ENCODE measurements at places on chromosomes 13 and 19. TPM values are rescaled to one million over a fixed set of nuclear protein-coding genes. Genes with fewer than 3 reads are reported as not detected.

Gene DENND1C
- total RNA-seq, result 2.8 TPM

Gene ZNF761
- total RNA-seq, result 7.8 TPM

Gene SPINT2
- 964 TPM for total RNA-seq

Gene ZBTB7A
- total RNA-seq, result 124 TPM

Gene VASP
- 218 TPM for total RNA-seq

Gene WDR87
- total RNA-seq, result not detected

GRCh38 chr13:30867089-30867669 lies 38.9 kb upstream of the MEDAG start:
- DNase-seq, result no peak

- DNase-seq, result peak; percentile 77
These were observed 28.4 kb upstream of the ATP12A start for GRCh38 chr13:24651718-24652345.

DNA sequence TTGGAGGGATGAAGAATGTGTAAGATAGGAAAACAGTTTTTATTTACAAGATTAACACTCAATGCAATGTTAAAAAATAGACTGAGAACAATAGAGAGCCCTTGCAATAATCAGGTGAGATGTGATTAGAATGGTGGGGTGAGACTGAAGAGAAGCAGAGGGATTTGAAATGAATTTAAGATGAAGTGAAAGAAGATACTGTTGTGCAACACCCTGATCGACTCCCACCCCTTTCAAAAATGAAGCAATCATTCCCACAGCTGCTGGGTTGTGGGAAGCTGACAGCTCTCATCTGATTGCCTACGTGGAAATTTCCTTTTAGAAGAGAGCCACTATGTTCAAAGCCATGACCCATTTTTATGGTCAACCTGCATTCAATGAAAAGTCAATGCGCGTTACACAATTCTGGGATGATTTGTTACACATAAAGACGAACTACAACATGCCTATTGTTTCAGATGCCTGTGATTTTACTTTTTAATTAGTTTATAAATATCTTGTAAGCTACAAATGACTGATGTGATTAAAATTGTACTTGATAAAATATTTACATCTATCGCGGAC lies 1374.8 kb downstream of the PCDH9 start:
- DNase-seq, result no peak

GRCh38 chr13:40077396-40078027 lies 422.1 kb downstream of the COG6 start:
- no peak for DNase-seq

DNA sequence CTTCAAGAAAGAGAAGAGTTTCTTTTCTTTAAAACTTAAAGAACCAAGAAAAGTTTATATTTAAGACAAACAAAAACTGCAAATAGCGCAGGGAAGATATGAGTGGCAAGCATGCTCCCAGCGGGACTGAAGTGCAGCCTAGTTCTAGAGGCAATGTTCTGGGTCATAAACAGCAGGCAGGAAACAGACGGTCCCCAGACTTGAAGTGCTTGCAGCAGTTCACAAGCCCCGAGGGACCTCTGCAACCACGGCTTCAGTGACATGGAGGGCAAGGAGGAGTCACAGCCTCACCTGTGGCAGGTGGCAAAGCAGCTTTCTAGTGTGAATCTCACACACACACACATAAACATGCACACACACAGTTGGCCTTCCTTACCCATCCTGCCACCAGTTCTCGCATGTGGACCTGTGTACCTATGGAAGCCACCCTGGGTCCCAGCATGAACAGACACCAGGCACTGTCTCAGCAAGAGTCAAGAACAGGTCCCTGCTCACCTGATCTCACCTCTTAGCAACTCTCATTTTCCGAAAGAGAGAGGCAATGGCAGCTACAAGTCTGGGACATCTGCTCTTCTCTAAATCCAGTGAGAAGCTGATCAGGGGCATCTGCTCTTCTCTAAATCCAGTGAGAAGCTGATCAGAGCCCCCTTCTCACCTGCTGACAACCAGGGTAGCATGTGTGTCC lies 162.0 kb downstream of the EFNB2 start:
- DNase-seq, result no peak

DNA sequence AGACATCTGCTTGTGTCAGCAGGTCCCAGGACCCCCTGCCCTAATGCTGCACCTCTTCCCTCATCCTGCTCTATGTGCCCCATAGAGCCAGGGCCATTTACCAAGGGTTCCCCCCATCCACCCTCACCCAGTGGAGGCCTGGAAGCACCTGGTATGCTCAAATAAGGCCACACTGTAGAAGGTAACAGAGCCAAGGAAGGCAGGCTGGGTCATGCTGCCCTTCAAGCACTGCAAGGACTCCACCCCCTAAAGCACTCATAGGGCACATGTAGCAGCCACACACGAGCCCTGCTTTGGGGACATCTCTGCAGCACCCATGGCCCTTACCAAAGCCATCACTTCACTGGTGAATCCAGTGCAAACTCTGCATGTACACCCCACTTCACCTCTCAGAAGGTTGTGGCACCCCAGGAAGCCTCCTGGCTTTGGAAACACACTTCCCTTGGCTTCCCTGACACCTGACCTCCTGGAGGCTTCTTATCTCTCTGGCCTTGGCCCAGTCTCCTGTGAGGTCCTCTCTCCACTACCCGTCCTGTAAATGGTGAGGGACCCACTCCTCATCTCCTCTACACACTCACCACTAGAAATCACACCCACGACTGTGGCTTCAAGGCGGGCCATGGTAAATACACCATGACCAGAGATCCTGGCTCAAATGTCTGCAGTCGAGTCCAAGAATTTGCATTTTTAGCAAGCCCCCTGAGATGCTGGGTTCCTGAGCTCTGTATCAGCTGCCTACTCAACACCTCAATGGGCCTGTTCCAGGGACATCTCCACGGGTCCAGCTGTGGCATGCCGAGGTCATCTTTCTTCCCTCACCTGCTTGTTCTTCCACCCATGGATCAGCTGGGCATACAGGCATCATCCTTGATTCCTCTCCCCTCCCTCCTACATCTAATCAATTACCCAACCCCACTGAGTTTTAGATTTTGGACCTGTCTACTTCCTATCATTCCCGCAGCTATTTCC lies 80.9 kb upstream of the DOCK9 start:
- no peak for DNase-seq

GRCh38 chr13:98988780-98989179 lies 10.9 kb upstream of the DOCK9 start:
- no peak for DNase-seq

DNA sequence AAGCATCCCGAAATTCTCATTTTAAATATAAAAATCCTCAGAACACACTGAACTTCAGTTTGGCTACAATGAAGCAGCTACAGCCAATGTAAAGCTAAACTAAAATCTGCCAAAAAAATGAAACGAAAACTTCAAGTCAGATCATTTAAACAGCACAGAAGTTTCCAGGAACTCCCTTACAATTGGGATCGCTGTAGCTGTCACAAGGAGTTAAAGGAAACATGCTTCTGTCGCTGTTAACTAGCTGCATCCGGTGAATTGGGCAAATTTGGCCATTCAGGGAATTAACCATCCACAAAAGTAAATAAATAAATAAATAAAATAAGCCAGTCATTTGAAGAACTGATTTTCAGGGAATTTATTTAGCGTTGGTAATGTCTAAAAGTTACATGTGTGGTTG lies 77.0 kb upstream of the PEG3 start:
- no peak for DNase-seq

DNA sequence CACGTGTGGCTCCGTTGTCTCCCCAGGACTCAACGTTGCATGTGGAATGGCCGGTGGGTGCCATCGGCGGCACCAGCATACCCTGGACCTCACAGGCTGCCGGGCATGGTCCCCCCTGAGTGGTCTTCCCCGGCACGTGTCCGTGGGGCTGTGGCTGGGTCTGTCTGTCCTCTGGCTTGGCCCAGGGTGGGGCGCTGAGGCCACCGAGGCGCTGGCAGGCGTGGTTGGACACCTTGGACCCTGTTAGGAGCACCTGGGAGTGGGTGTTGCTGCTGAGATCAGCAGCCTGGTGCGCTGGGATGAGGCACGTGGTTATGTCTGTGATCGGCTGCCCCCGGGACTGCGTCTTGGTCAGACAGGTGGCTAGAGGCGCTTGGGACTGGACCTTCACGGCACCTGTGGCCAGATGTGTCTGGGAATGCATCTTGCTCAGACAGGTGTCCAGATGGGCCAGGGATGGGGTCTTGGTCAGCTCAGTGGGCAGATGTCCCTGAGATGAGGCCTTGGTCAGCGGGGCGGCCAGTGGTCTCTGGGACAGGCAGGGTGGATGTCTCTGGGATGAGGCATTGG lies 9.2 kb downstream of the IQCN start:
- DNase-seq, result no peak

DNA sequence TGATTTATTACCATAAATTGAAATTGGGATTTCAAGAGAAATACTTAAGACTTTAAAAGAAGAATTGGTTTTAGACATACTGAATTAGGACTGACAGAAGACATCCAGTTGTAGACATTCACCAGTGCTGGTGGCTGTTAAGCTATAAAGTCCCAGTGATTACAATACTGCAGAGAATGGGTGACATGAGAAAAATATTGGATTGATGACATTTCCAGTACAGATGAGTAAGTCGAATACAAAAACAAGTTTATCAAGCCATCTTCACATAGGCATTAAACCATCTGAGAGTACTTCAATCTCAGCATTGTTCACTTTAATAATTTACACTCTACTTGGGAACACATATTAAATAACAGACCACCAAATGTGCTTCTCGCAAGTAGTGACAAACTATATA lies 66.8 kb downstream of the TBC1D4 start:
- no peak for DNase-seq

DNA sequence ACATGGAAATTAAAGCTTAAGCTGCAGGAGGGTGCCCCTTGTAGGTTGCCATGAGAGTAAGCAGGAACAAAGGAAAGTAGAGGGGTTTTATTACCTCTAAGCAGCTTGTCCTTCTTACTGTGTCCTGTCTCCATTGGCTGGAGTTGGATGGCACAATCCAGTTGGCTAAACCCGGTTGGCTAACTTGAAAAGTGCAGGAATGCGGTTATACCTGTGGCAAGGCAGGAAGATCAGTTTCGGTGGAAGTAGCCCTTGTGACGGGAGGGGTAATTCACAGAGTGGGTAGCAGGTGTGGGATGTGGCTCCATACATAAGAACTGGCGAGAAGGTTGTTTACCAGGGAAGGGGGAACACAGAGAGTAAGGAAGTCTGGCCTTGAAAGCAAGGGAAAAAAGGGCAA lies 3.2 kb downstream of the ZNF726 start:
- DNase-seq, result no peak

GRCh38 chr19:3096902-3097326 lies 2.8 kb downstream of the GNA11 start:
- no peak for DNase-seq

DNA sequence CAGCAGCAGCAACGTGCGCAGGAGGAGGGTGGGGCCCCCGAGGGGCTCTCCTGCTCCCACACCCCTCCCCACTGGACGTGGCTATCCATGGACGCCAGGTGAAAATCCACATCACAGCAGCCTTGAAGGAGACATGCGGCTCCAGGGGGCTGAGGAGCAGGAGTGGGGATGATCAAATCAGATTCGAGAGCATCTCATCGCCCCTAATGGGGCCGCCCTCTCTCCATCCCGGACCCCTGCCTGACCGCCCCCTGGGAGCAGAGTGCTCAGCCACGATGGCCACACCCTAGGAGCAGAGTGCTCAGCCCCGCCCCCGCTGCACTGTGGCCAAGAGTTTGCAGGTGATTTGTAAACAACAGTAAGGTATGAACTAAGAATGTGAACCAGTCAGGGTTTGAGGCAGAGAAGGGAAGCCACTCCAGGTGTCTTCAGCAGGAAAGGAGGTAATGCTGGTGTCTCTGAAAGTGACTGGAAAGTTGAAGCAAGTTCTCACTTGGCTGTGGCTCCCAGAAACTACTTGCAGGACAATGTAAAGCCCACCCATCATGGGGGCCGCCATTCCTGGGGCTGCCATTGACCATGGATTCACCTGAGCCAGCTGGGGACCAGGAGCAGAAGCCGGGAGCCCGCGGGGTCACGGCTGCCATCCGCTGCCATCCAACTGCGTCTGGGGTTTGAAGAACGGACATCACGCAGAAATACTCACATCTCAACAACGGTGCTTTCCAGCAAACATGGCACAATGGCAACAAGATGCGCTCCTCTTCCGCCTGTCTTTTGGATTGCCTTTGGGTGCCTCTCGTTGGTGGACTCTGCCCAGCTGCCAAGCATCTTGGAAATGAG lies 71.8 kb downstream of the SPACA7 start:
- DNase-seq, result peak; percentile 40

DNA sequence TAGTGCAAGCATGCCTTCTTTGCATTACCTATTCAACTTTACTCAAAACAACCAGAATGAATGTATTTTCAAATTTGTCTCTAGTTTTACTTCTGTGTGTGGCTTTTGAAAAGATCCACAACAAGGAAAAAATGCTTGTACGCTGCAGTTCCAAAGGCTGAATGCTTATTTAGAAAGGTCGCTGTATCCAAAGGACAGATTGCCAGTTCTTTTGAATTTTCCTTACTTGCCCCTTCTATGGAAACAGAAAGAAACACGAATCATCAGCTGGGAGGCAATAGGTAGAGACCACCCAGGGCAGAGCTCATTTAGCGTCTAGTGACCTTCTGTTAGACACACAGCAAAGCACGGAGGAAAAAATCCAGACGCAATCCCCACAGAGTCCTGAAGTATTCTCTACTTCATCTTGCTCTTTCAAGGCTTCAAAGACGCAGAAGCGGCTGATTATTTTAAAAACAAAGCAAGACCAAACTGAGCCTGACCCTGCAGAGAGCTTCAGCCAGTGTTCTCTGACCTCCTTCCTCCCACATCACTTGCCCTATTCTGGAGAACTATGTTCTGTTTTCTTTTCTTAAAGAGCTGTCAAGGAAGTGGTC lies 674.6 kb upstream of the SGCG start:
- DNase-seq, result no peak

DNA sequence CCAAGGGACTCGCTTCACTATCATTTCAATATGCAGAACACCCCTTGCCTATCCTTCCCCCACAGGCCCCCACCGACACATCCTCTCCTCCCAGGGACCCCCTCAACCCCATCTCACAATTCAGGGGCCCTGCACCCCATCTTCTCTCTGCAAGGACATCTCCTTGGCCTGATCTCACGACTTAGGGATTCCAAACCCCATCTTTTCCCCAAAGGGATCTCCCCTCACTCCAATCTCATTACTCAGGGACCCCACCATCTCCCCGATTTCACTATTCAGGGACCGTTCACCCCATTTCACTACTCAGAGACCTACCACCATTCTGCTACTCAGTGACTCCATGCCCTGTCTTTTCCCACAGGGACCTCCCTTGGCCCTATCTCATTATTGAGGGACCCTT lies 1.4 kb downstream of the MAP2K2 start:
- DNase-seq, result no peak

- DNase-seq, result peak; percentile 54
These were observed 18.6 kb downstream of the DEDD2 start for GRCh38 chr19:42198676-42199439.
